ENCODE measurements at places on chromosomes 3 and 15.

DNA sequence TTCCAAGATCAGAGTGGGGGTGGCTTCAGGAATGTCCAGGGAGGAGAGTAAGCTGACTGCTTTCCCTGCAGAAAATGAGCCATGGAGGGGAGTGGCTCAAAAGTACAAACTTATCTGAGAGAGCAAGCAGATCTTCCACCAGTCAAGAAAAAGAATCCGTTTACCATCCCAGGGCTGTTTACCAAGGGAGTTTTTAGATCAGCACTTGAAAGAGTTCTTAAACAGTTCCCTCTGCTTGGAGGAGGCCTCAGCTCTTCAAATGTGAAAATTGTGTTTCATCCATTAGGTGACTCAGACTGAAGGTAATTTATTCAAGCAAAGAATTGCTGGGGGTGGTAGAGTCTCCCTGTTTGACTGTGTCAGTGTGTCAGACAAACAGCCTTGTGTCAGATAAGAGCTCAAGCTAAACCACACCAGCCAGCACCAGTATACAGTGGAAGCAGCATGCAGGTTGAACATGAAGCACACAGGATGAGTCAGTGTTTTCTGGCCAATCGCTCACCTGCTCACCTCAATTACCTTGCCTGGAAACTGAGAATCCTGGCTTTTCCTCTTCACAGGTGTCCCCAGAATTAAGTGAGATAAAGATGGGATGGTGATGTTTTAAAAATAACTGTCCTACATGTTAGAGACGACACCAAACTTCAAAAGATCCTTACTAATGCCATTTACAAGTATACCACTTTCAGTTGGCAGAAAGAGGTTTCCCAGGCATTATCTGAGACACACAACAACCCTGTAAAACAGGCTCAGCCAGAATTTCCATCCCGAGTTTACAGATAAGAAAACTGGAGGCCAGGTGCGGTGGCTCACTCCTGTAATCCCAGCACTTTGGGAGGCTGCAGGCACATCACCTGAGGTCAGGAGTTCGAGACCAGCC lies 21.7 kb downstream of the SH3BP5 start:
- DNase-seq: peak; percentile 84

DNA sequence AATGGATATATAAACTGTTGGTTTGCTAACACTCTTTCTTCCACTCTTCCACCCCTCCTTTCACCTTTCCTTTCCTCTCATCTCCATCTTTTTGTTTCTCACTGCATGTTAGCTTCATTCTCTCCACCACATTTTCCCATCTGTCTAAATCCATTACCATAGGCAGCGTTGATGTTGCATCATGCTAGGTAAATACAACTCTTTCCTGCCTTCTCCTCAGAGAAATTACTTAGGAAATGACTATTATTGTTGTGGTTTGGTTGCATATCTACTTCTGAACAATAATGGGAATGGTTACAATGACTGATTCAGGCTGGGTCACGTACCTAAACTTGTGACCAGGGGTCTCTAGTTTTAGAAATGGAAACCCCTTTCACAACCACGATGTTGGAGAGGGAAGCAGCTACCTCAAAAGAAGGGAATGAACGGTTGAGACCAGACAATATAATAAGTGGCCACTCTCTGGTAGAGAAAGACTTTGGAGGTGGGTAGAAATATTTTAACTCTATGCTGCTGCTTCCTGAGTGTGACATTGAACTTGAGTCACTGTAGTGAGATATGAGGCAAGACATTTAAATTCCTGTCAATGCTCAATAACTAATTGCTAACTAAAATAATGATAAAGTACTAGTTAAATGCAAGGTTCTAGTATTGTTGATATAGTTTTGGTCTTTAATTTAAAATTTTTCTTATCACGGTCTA lies 314.1 kb upstream of the TGFBR2 start:
- DNase-seq: no peak

DNA sequence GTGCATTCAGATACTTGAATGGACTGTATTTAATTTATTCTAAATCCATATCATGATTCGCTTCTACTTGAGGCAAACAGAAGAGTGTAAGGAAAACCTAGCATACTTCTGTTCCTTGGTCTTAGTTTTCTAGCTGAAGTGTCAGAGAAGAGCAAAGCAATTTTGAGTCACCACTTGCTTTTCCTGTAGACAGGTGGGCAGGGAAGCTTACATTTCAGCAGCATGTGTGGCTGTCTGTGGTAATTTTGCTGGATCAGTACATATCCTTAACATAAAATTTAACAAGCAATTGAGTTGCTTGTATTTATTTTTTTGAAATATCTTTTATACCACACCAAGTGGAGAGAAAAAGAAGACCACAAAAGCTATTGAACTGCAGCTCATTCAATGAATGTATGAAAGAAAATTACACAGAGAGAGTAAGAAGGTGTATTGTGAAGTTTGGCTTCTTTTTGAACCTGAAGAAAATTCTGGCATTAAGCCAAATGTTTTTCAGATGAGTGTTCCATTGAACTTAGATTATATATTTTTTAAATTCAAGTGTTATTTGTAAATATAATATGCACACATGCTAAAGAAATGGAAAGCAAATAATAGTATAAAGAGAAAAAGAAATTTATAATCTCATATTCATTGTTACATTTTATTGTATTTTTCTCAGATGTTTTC lies 747.6 kb downstream of the NAALADL2 start:
- DNase-seq: no peak

- no peak for DNase-seq
Measured at GRCh38 chr3:69435274-69436265, 49.7 kb upstream of the FRMD4B start.

- DNase-seq: no peak
Measured at GRCh38 chr3:43043071-43043766, 62.7 kb downstream of the POMGNT2 start.

GRCh38 chr3:133488785-133489367 lies 84.6 kb upstream of the CDV3 start:
- DNase-seq: no peak

DNA sequence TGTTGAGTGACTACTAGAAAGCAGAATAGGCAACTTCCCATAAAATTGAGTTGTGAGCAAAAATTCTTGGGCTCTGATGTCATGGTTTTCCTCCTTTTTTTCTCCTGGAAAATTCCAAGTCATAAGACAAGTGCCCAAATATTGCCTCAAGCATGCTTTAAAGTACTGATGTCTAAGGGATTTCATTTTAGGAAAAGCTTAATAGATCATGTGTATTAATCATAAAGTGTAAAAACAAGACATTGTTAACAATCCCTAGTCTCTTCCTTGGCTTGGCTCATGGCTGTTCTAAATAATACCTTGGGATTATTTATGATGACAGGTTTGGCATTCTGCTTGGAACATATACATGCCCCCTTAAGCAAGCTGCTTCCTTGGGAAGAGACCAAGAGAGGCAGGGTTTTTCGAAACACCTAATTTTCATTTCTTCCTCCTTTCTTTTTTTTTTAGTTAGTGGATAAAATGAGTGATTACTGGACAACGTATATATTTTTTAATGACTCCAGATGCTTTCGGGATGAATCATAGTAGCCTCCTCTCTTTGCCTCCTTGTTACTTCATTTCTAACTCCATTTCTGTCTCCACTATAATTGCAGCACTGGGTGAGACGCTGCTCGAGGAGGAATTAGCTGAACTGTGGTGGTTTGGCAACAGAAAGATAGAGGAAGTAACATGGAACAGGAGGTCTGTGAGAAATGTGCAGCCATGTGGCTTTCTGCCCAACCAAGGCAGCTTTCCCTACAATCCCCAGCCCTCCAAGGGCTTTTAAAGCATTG lies 104.9 kb downstream of the TPRG1 start:
- DNase-seq: no peak

GRCh38 chr3:37608061-37608702 lies 253.5 kb upstream of the CTDSPL start:
- DNase-seq: no peak

DNA sequence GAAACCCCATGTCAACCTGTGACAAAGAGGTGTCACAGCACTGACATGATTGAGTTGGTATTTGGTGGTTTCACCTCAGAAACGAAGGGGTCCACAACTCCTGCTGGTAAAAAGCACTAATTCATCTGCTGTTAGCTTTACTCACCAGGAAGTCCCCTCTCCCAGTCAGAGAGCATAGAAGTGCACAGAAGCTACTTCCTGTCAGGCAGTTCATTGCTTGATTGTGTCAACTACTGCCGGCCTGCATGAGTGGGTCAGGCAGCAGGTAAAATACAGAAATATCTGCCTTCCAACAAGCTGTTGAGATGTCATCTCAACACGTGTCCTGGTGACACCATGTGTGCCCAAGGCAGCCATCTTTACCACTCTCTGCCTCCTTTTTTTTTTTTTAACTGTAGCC lies 596.6 kb upstream of the NR2F2 start:
- DNase-seq: no peak

GRCh38 chr3:13278783-13279531 lies 141.2 kb downstream of the NUP210 start:
- DNase-seq: no peak

GRCh38 chr3:186362988-186363387 lies 954 bp upstream of the DGKG start:
- no peak for DNase-seq

- no peak for DNase-seq
Measured at GRCh38 chr3:107441617-107442016, 64.4 kb downstream of the CCDC54 start.

DNA sequence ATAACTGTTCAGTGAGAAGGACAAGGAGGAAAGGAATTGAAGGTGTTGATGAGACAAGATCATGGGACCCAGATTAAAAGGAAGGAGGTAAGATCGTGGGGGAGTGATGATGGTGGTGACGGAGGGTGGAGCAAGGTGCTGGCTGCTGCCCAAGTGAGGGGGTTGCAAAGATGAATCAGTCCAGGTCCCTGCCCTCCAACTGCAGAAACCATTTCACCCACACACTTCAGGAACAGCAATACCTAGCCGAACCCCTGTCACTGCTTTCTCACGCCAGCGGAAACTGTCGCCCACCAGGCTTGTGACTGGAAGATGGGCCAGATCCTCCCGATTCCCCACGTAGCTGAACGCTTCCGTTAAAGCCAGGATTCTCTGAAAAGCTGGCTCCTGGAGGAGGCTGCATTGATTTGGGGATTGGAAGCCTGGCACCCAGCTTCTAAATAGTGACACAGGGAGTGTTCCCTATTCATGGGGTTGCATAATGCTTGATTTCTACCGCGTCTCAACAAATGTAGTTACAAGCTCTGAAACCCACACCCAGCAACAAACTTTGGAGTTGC lies 3.2 kb upstream of the LSG1 start:
- DNase-seq: peak; percentile 80

GRCh38 chr3:17466028-17466427 lies 276.4 kb downstream of the TBC1D5 start:
- DNase-seq: no peak

- DNase-seq: no peak
Measured at GRCh38 chr3:19013879-19014278, 134.4 kb upstream of the KCNH8 start.

DNA sequence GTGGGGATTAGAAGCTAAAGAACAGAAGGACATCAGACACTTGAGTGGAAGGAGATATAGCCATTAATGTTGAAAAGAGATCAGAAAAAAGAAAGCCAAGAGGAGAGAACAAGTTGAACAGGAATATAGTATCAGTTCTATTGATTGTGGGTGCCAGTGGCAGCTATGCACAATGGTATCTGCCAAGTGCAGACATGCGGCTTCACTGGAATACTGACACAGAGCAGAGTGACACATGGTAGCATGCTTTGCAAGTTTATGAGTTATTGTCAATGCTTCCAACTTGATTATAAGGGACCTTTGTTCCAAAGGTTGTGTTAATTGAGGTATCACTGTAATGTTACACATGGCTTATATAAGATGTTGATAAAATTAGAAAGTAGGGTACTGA lies 42.0 kb upstream of the TP63 start:
- no peak for DNase-seq

GRCh38 chr3:4508048-4508981 lies 15.2 kb downstream of the ITPR1 start:
- DNase-seq: no peak

GRCh38 chr3:162217647-162218046 lies 721.0 kb downstream of the OTOL1 start:
- no peak for DNase-seq

GRCh38 chr3:38317192-38317759 lies 29.3 kb upstream of the XYLB start:
- no peak for DNase-seq

DNA sequence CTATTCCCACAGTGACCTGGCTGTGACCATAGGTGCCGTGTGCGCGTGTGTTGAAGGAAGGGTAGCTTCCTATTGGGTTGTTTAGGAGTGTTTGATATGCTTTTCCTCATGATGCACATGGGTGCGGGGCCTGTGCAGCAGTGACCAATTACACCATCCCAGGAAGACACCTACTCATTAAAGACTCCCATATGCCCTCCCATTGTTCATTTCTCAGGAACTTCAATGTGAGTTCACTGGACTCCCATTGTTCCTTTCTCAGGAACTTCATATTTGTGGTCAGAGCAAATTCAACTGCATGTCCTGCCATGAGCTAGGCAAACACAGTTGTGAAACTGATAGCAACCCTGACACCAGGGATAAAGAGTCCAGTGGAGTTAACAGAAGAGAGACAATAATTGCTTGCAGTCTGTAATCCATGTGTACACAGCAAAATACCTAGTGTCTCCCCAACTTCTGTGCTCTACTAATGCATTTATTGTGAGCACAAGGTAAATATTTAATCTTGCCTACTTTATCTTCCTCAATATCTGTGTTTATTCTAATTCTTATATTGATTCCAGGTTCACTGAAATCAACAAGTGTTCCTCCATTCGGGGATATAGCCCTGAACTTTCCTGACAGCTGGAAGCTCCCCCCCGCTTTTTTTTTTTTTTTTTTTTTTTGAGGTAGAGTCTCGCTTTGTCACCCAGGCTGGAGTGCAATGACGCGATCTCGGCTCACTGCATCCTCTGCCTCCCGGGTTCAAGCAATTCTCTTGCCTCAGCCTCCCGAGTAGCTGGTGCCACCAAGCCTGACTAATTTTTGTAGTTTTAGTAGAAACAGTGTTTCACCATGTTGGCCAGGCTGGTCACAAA lies 57.5 kb upstream of the GCNT3 start:
- DNase-seq: no peak

GRCh38 chr3:190321789-190322603 lies at the start of gene CLDN1:
Gene CLDN1 (minus strand): TSS chr3:190322446. CDS start chr3:190322206, 240 bp downstream.
- peak; percentile 84 for DNase-seq

- no peak for DNase-seq
Measured at GRCh38 chr3:126084768-126085180, 850 bp upstream of the SLC41A3 start.

Measured in activated T-cell treated with anti-CD3 and anti-CD28 coated beads, Interleukin-2, amount 50 U/mL, for 72 hours (primary cell).